ENCODE measurements at places on chromosomes 2 and 18.

- DNase-seq = no peak
- H3K27ac ChIP-seq = no peak overlapping the region
- no peak overlapping the region for H3K4me3 ChIP-seq
- H3K4me1 ChIP-seq = peaks cover 10% of the 10 kb centered on the region
Observed at GRCh38 chr2:133586978-133587377, 18.7 kb upstream of the NCKAP5 start.

DNA sequence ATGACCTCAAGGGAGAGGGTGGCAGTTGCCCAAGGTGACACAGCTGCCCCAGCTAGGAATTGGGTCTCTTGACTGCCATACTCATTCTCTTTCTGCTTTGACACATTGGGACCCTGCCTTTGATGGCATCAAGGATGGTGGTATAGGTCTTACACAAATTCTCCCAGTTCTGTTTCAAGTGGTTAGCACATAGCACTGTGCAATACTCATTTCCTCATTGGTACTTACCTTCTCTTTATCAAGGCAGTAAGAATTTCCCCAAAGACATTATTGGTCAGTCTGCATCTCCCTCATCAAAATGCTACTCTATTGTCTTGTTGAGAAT, 35.9 kb upstream of the CCDC93 start:
- H3K27me3 ChIP-seq = no peaks in the 10 kb centered on the region
- no peaks in the 10 kb centered on the region for H3K36me3 ChIP-seq
- H3K27ac ChIP-seq = no peak overlapping the region
- DNase-seq = no peak

DNA sequence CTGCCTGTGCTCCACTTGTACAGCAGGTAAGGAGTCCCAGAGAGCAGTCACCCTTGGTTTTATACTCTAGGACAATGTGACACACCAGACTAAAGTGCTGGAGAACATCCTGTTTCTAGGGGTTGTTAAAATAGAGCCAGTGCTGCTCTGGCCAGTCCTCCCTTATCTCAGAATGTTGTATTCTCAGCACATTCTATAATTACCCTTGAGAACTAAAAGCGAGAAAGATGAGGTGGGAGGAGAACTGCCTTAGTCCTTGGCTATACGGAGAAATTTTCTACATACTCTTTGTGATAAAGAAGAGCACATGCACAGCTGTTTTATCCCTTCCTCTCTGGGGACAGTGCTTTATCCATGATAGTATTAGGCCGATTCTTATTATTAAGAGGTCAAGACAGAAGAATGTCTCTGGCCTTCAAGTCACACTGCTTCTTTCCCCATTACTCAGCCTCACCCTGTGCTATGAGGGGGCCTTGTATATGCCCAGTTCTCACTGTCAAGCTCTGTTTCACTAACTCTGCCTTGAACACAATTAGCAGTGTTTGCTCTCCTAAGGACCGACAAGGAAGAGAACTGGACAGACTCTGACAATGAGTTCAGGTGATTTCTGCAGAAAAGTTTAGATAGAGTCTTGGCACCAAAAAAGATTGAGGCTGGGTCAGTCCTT, 385.8 kb downstream of the TRIB2 start:
- H3K4me1 ChIP-seq = no peaks in the 10 kb centered on the region
- H3K36me3 ChIP-seq = no peaks in the 10 kb centered on the region
- no peak for DNase-seq
- H3K4me3 ChIP-seq = no peak overlapping the region
- H3K27me3 ChIP-seq = no peaks in the 10 kb centered on the region
- H3K27ac ChIP-seq = no peak overlapping the region

GRCh38 chr2:105834931-105835330, 90.2 kb downstream of the NCK2 start:
- H3K27ac ChIP-seq = no peak overlapping the region
- DNase-seq = no peak
- H3K4me1 ChIP-seq = peaks cover 2% of the 10 kb centered on the region
- H3K27me3 ChIP-seq = no peaks in the 10 kb centered on the region

GRCh38 chr2:30410217-30410616, 36.8 kb upstream of the LCLAT1 start:
- no peak for DNase-seq
- H3K27ac ChIP-seq = no peak overlapping the region
- H3K4me1 ChIP-seq = peaks cover 24% of the 10 kb centered on the region

DNA sequence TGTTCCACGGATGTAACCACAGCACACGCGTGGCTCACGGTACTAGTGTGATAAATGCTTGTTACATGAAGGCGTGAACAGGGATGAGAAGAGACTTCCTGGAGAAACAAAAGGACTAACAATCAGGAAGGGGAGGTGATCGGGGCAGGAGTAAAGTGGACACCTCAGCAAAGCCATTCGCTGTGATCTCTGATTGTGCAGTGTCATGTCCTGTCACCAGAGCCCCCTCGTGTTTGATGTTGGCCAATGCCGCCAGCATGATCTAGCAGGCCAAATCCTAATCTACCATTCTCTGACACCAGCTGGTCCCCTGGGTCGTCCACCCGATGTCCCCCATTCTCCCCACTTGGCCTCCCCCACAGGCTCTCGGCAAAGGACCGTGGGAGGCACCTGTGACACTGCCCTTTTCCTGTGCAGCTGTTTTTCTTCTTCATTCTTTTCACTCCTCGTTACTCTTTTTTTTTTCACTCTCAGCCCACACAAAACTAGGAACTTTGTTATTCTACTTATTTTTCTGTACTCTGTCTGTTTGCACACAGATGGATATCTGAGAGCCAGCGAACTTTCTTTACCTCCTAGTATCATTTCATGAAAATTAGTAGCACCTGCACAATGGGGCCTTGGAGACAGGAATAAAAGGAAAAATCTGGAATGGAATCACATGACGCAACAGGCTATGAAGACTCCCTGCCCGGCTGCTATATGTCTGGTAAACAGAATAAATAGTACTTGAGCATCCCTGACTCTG, 146.8 kb downstream of the TGIF1 start:
- no peak overlapping the region for H3K4me3 ChIP-seq
- peaks cover 20% of the 10 kb centered on the region for H3K36me3 ChIP-seq
- H3K27ac ChIP-seq = no peak overlapping the region
- peaks cover 26% of the 10 kb centered on the region for H3K4me1 ChIP-seq

- H3K4me1 ChIP-seq = no peaks in the 10 kb centered on the region
- no peak for DNase-seq
- H3K27ac ChIP-seq = no peak overlapping the region
- no peaks in the 10 kb centered on the region for H3K36me3 ChIP-seq
- H3K4me3 ChIP-seq = no peak overlapping the region
- no peaks in the 10 kb centered on the region for H3K27me3 ChIP-seq
Observed at GRCh38 chr2:233197022-233197421, 54.5 kb upstream of the ATG16L1 start.

GRCh38 chr2:196415384-196415783, 224.1 kb upstream of the CCDC150 start:
- H3K27me3 ChIP-seq = no peaks in the 10 kb centered on the region
- no peaks in the 10 kb centered on the region for H3K36me3 ChIP-seq
- H3K4me3 ChIP-seq = no peak overlapping the region

- H3K27me3 ChIP-seq = no peaks in the 10 kb centered on the region
- no peaks in the 10 kb centered on the region for H3K4me1 ChIP-seq
- DNase-seq = no peak
- no peaks in the 10 kb centered on the region for H3K36me3 ChIP-seq
Observed at GRCh38 chr18:22185273-22185672, 15.9 kb downstream of the GATA6 start.

GRCh38 chr2:226649871-226650660, 149.6 kb downstream of the IRS1 start:
- H3K4me1 ChIP-seq = peaks cover 14% of the 10 kb centered on the region
- H3K27ac ChIP-seq = peak overlapping the region; percentile 11

- peaks cover 2% of the 10 kb centered on the region for H3K4me1 ChIP-seq
- DNase-seq = no peak
Observed at GRCh38 chr2:121777699-121778058, 22.2 kb downstream of the TSN start.

DNA sequence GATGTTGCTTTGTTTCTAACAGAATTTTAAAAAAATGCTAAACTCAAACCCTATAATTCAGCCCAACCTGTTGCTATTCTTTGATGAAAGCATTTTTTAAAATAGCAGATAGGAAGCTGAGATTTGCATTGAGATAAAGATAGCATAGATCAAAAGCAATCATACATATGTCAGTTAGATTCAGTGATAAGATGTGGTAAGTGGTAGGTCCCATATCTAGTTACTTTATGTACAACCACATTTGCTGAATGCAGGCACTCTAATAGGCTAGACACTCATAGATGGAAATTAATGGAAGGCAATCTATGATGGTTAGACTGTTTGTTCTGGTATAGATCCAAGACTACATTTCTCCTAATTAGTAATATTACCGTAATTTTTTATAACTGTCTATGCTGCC, 27.2 kb upstream of the C1D start:
- DNase-seq = no peak
- peaks cover 17% of the 10 kb centered on the region for H3K27me3 ChIP-seq
- no peak overlapping the region for H3K4me3 ChIP-seq
- H3K4me1 ChIP-seq = no peaks in the 10 kb centered on the region
- no peaks in the 10 kb centered on the region for H3K36me3 ChIP-seq

GRCh38 chr18:59550174-59550516, 147.1 kb downstream of the CCBE1 start:
- no peak overlapping the region for H3K27ac ChIP-seq
- peaks cover 4% of the 10 kb centered on the region for H3K27me3 ChIP-seq
- H3K36me3 ChIP-seq = no peaks in the 10 kb centered on the region
- no peaks in the 10 kb centered on the region for H3K4me1 ChIP-seq
